ENCODE measurements at places on chromosomes 3 and 15. TPM values are rescaled to one million over a fixed set of nuclear protein-coding genes. Genes with fewer than 3 reads are reported as not detected.

Gene SH3GL3
- total RNA-seq = not detected

Gene MYLK
- 85.1 TPM for total RNA-seq

Gene CELF6
- total RNA-seq = 0.74 TPM

Gene NBEAL2
- total RNA-seq = 15.3 TPM

Gene SPATA12
- total RNA-seq = not detected

Gene EFHB
- not detected for total RNA-seq

Gene PLA2G4D
- not detected for total RNA-seq

Gene HRG
- total RNA-seq = not detected

- no peaks in the 10 kb centered on the region for H3K27me3 ChIP-seq
- H3K4me1 ChIP-seq = no peaks in the 10 kb centered on the region
- H3K4me3 ChIP-seq = no peak overlapping the region
- H3K27ac ChIP-seq = no peak overlapping the region
- no peaks in the 10 kb centered on the region for H3K36me3 ChIP-seq
Measured at GRCh38 chr3:161042023-161042501, 63.1 kb downstream of the B3GALNT1 start.

- H3K27ac ChIP-seq = no peak overlapping the region
- no peak for DNase-seq
- H3K4me3 ChIP-seq = no peak overlapping the region
- H3K36me3 ChIP-seq = no peaks in the 10 kb centered on the region
Measured at GRCh38 chr3:67459796-67460195, 194.6 kb downstream of the SUCLG2 start.

- DNase-seq = peak; percentile 59
- H3K27ac ChIP-seq = peak overlapping the region; percentile 92
Measured at GRCh38 chr3:107430996-107431245, 53.7 kb downstream of the CCDC54 start.

- no peak overlapping the region for H3K4me3 ChIP-seq
- no peaks in the 10 kb centered on the region for H3K27me3 ChIP-seq
Measured at GRCh38 chr3:124295362-124295761, 303.4 kb upstream of the ROPN1 start.

- no peaks in the 10 kb centered on the region for H3K27me3 ChIP-seq
- no peak overlapping the region for H3K27ac ChIP-seq
- H3K4me3 ChIP-seq = no peak overlapping the region
- no peak for DNase-seq
- H3K36me3 ChIP-seq = peaks cover 80% of the 10 kb centered on the region
- H3K4me1 ChIP-seq = no peaks in the 10 kb centered on the region
Measured at GRCh38 chr3:185916042-185916833, 21.6 kb downstream of the TRA2B start.

GRCh38 chr3:152076148-152076547 is 192.6 kb upstream of the MBNL1 start:
- no peaks in the 10 kb centered on the region for H3K36me3 ChIP-seq
- no peak overlapping the region for H3K27ac ChIP-seq
- H3K4me3 ChIP-seq = no peak overlapping the region
- H3K27me3 ChIP-seq = no peaks in the 10 kb centered on the region
- no peak for DNase-seq

DNA sequence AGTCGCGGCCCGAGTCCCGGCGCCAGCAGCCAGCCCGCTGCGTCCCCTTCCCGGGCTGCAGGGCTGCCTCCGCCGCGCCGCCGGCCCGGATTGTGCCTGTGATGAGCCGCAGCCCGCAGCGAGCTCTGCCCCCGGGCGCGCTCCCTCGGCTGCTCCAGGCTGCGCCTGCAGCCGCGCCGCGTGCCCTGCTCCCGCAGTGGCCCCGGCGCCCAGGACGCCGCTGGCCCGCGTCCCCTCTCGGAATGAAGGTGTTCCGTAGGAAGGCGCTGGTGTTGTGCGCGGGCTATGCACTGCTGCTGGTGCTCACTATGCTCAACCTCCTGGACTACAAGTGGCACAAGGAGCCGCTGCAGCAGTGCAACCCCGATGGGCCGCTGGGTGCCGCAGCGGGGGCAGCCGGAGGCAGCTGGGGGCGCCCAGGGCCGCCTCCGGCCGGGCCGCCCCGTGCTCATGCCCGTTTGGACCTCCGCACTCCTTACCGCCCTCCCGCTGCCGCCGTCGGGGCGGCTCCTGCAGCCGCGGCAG is 1.2 kb downstream of the CHST2 start:
- no peaks in the 10 kb centered on the region for H3K27me3 ChIP-seq
- H3K4me1 ChIP-seq = no peaks in the 10 kb centered on the region
- H3K4me3 ChIP-seq = peak overlapping the region; percentile 74

DNA sequence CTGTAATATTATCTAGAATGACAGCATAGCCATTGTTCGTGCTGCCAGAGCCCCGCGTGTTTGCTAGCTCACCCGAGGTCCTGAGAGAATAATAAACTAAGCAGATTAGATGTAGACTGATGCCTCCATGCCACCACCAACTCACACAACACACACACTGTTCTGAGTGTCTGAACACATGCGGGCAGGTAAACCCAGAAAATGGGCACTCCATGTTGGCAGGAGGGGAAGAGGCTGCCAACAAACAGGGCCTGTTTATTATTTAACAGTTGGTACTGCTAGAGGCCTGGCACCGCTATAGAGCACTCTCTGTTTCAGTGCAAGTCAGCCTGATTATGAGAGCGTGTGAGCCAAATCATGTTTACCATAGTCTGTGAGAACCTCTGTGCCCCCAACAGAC is 299.0 kb downstream of the ZBTB20 start:
- H3K4me1 ChIP-seq = peaks cover 6% of the 10 kb centered on the region
- no peak overlapping the region for H3K4me3 ChIP-seq
- no peaks in the 10 kb centered on the region for H3K36me3 ChIP-seq
- no peak for DNase-seq
- no peak overlapping the region for H3K27ac ChIP-seq

DNA sequence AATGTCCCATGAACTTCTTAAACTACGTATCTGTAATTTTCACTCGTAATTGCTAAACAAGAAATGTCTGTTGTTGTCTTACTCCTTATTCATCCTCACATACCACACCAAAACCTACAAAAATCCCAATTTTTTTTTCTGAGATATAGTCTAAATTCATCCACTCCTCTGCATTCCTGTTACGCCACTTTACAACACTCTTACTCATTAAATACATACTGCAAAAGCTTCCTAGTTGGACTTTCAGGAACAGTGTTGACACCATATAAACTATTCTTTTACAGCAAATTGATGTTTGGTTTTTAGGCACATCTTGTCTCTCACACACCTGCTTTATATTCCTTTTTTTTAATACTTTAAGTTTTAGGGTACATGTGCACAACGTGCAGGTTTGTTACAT is 934.9 kb upstream of the CADM2 start:
- H3K27ac ChIP-seq = no peak overlapping the region
- no peaks in the 10 kb centered on the region for H3K4me1 ChIP-seq

DNA sequence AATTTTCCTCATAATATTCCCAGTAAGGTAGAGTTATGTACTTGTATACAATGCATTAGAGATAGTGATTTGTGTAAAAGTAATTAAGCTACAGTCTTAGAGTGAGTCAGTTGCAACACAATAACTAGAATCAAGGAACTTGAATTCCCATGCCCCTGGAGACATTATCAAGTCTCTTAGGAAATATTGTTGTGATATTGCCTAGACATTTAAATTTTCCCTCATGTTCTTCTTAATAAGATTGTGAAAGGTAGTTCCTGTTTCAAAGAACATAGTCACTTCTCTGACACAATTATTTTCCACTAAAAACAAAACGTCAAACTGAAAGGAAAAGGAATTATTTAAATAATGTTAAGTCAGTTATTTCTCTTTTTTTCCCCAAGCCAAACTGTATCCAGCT is 13.0 kb upstream of the ATP1B3 start:
- no peak overlapping the region for H3K27ac ChIP-seq
- no peaks in the 10 kb centered on the region for H3K36me3 ChIP-seq
- no peak for DNase-seq

DNA sequence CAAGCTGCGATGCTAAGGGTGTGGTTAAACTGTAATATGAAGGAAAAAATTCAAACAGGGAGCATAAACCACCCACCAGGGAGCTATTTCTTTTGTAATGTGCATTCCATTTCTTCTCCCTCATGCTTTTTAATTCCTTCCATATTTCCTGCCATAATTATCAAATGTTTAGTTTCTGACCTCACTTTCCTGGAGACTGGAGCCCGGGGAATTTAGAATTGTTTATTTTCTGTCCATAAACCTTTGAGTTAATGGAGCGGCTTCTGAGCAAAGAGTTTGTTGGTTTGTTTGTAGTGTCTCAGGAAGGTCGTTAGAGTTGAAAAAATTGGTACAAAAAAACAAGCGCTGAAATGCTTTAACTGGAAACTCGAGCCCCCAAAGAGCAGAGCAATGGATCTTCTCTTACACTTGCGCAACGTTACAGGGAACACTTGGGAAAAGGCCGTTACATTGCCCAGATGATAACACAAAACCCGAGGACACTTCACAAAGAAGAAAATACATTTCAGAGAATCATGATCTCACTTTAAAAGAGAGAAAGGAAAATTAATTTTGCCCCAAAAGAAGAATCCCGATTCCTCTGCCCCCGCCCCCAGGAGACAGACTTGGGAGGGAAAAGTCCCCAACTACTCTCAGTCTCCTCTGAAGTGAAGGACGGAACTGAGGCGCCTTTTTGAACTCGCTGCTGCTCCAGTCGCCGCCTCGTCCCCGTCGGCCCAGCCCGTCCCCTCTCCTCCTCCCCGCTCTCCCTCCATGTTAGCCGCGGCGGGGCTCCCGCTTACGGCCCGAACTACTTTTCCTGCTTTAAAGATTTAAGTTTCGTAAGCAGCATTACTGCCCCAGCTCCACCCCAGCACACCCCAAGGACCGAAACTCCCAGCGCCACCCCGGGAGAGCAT is 842 bp downstream of the FSTL1 start:
- peaks cover 21% of the 10 kb centered on the region for H3K36me3 ChIP-seq
- peak overlapping the region; percentile 92 for H3K27ac ChIP-seq
- H3K27me3 ChIP-seq = no peaks in the 10 kb centered on the region
- no peak for DNase-seq
- H3K4me1 ChIP-seq = peaks cover 53% of the 10 kb centered on the region

DNA sequence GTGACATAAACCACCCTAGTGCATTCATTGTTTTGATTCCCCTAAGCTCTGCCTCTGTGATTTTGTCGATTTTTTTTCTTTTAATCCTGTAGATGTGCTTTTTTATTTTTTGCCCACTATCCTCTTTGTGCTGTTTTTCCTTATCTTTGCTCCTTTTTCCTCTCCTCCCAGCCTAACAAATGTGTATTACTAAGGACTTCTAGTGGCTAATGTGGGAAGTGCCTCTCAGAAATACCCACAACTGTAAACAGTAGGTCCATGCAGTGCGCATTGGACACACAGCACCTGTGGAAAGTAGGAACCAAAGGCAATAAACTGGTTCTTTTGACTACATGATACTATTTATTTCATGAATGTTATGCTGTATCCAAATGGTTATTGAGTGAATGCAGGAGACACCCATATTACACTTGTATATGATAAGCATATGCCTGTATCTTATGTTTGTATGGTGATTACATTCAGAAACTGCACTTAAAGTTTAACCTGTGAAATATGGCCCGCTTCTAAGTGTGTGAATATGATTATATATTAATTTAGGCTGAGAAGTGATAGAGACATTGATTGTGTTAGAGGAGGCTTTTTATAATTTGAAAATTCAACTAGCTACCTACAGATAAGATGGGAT is 147.8 kb downstream of the PLCL2 start:
- no peaks in the 10 kb centered on the region for H3K36me3 ChIP-seq
- H3K27me3 ChIP-seq = no peaks in the 10 kb centered on the region
- H3K4me1 ChIP-seq = peaks cover 4% of the 10 kb centered on the region

DNA sequence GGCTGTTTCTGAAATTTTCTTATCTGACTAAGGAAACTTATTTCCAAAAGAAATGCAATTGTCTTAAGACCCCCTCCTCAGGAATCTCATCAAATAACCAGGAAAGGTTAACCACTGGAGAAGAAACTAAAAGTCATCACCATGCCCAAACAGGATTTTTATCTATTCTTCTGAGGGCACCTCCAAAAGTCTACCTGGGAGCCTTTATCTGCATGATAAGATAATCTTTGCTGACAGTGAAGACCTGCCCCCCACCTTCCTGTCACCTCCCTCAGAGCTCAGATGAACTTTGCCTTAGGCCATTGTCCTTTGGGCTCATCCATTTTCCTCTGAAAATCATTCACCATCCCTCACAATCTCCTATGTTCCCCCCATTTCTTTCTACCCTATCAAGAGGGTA is 137.3 kb upstream of the SMAD3 start:
- H3K27me3 ChIP-seq = no peaks in the 10 kb centered on the region
- H3K4me1 ChIP-seq = peaks cover 38% of the 10 kb centered on the region
- no peak overlapping the region for H3K27ac ChIP-seq
- no peaks in the 10 kb centered on the region for H3K36me3 ChIP-seq
- no peak for DNase-seq

DNA sequence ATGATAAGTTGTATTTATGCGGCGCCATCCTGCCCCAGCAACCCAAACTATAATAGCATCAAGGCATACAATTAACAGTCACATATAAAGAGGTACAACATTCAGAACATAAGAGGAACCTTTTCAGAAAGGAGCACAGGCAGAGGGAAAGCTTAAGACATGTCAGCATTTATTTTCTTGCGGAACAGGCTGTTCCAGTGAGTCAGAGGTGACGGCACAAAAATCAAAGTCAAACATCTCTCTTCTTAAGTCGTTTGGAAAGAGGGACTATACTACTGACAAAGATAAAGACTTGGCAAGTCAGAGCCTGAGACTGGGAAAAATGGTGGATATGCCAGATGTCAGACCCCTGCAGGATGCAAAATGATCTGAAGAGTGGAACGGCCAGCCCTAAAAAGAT is 128.4 kb downstream of the CTNNB1 start:
- H3K27me3 ChIP-seq = no peaks in the 10 kb centered on the region
- H3K27ac ChIP-seq = no peak overlapping the region
- no peaks in the 10 kb centered on the region for H3K4me1 ChIP-seq
- DNase-seq = no peak

- DNase-seq = no peak
- H3K4me1 ChIP-seq = no peaks in the 10 kb centered on the region
- H3K27ac ChIP-seq = no peak overlapping the region
- no peaks in the 10 kb centered on the region for H3K27me3 ChIP-seq
- no peak overlapping the region for H3K4me3 ChIP-seq
Measured at GRCh38 chr3:26345613-26346012, 277.0 kb upstream of the LRRC3B start.

- H3K36me3 ChIP-seq = no peaks in the 10 kb centered on the region
- H3K27me3 ChIP-seq = no peaks in the 10 kb centered on the region
- H3K4me1 ChIP-seq = peaks cover 68% of the 10 kb centered on the region
- peak overlapping the region; percentile 93 for H3K27ac ChIP-seq
- peak overlapping the region; percentile 78 for H3K4me3 ChIP-seq
Measured at GRCh38 chr3:52237657-52238172, 1.2 kb downstream of the TWF2 start.

- H3K4me3 ChIP-seq = no peak overlapping the region
- no peak for DNase-seq
- no peaks in the 10 kb centered on the region for H3K36me3 ChIP-seq
- no peaks in the 10 kb centered on the region for H3K27me3 ChIP-seq
- H3K27ac ChIP-seq = no peak overlapping the region
Measured at GRCh38 chr15:101062471-101063171, 143.5 kb downstream of the LRRK1 start.

GRCh38 chr3:152360302-152360701 is 91.6 kb downstream of the MBNL1 start:
- no peaks in the 10 kb centered on the region for H3K27me3 ChIP-seq
- no peak overlapping the region for H3K4me3 ChIP-seq
- H3K27ac ChIP-seq = no peak overlapping the region
- no peaks in the 10 kb centered on the region for H3K36me3 ChIP-seq
- no peak for DNase-seq
